ENCODE measurements at places on chromosomes 12 and 14.
A peak's percentile ranks its signal among the peaks of the same experiment; 100 is the strongest.

DNA sequence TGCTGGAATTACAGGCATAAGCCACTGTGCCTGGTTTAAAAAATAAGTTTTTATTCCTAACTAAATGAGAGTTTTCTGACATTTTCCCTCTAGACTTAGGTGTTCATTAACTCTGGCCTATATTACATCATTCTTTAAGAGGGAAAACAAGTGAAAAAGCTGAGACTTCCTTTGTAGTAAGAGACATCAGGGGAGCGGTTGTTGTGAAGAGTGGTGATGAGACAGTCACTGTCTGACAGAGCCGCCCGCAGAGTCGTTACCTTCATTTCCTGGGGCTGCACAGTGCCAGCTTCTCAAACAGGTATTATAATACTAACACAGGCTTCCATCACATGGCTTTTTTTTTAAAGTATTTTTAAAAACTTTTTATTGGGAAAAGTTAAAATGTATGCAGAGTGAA is 19.7 kb upstream of the TDRD9 start:
- DNase-seq = no peak

DNA sequence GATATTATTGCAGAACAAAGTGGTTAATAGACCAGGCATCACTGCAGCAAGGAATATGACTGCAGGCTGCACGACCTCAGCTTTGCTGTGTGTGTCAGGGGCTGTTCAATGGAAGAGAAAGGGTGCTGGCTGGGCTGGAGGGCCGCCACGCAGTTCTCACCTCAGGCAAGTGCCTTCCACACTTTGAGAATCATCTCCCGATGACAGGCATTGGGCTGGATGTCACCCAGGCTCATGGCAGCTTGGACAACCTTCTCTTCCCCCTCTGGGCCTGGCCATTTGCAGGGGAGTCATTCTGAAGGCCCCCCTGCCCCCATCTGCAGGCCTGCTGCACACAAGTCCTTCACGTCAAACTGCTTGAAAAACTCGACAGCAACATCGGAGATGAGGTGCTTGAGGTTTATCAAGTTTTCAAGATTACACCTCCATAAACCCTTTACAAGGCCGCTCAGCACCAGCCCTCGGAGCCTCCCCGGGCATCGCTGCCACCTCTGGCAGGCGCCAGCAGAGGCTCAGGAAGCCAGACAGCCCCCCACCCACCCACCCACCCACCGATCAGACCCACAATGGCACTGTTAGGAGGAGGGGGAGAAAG is 165.9 kb upstream of the GSC start:
- no peak for DNase-seq

GRCh38 chr14:22986508-22987054 is 4.2 kb upstream of the AJUBA start:
- DNase-seq = peak; percentile 77

- no peak for DNase-seq
These were observed 156.9 kb downstream of the CAND1 start for GRCh38 chr12:67426067-67426466.

DNA sequence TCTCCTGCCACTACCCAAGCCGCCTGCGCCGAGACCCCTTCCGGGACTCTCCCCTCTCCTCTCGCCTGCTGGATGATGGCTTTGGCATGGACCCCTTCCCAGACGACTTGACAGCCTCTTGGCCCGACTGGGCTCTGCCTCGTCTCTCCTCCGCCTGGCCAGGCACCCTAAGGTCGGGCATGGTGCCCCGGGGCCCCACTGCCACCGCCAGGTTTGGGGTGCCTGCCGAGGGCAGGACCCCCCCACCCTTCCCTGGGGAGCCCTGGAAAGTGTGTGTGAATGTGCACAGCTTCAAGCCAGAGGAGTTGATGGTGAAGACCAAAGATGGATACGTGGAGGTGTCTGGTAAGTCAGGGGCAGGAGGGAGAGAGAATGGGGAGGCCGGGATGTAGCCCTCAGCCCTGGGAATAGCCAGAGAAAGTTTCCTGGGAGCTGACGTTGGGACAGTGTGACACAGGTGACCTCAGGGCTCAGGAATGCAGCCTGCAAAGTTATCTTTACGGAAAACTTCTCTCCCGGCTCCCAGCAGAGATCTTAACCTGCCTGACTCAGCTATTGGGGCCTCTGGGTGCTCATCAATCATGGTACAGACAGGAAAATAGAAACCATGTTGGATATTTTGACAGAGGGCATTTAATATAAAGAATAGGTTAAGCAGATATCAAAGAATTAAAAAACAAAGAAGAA is 747 bp downstream of the HSPB8 start:
- DNase-seq = no peak

DNA sequence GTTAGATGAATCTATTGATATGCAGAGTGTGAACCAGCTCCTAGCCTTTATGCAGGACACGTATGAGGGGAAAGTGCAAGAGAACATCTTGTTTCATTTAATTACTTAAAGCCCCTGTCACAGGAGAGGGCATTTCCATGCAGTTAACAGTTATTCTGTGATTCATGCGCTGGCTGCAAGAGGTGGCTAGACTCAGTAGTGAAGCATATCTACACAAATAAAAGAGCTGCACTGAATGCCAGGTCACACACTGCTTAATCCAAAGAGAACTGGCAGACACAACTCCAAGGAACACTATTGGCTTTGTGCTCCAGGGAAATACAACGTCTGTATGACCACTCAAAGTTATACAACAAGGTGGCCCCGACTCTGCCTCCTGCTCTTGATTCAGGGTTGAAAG is 394.1 kb downstream of the C12orf75 start:
- DNase-seq = no peak
